Stimulated activated CD4-positive, alpha-beta T cell treated with anti-CD3 and anti-CD28 coated beads, TNF-alpha, amount 100 ng/mL, for 1 hour (primary cell): ENCODE measurements at places on chromosomes 13 and 19.

GRCh38 chr13:83498481-83499190 lies 383.6 kb downstream of the SLITRK1 start:
- DNase-seq = no peak

GRCh38 chr13:109646423-109646822 lies 140.0 kb downstream of the IRS2 start:
- no peak for DNase-seq

DNA sequence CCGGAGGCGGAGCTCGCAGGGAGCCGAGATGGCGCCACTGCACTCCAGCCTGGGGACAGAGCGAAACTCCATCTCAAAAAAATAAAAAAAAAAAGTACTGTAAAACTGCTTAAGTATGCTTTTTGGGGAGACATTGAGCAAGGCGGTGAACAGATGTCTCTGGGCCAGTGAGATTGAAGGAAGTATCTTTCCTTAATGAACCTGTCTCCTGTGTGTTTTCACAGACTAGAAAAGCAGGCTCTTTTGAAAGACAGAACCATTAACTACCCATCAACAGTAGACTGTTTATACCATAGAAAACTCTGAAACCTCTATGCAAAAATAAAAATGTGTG lies 1.5 kb upstream of the ECH1 start:
- DNase-seq = no peak

DNA sequence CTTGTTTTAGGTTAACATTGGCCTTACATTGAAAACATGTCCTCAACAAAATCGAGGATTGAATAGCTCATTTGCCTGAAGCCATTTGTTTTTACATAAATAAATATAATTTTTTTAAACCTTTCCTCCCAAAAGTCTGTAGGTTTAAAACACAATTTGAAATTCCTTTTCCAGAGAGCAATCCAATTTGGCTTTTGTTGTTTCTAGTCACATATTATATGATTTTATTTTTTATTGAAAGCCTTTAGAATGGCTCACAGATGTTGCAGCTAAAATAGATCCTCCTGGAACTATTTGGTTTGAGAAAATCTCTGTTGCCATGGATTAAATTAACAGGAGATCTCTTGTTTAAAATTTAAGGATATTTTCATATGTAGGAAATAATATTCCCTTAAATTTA lies 512.6 kb downstream of the KLF5 start:
- DNase-seq = no peak

DNA sequence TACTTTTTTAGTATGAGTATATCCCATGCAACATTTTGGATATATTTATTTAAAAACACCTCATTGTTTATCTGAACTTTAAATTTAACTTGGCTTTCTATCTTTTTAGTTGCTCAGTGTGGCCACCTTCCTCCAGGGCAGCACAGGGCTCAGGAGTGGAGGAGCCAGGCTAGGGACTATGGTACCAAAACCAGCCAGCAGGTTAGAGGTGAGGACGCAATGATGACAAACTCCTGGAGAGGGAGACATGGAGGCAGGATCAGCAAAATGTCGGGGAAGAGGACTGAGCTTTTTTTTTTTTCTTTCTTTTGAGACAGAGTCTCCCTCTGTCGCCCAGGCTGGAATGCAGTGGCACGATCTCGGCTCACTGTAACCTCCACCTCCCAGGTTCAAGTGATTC lies 29.6 kb upstream of the CALM3 start:
- DNase-seq = no peak

- no peak for DNase-seq
These were observed 69.2 kb downstream of the ATP11A start for GRCh38 chr13:112759053-112759452.

DNA sequence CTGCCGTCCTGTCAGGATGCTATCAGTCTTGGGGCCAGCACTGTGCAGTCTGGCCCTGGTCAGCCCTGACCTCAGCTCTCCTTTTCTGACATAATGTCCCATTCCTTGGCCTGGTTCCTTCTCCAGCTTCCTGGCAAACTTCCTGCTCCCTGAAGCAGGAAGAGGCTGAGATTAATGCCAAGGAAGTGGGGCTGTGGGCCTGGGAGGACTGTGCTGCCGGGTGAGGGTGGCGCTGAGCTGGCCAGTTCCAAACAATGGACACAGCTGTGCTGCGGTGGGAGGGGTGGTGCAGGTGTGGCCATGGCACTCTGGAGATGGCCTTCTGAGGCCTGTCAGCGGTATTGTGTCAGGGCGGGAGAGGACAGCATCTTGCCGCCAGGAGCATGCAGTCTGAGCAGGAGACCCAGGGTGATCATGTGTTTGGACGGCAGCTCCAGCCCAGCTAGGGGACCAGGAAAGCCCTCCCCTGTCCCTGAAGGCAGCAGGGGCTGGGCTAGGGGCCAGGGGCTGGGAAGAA lies 30.9 kb downstream of the TUBA3C start:
- no peak for DNase-seq

GRCh38 chr19:16829822-16830289 lies 658 bp downstream of the SIN3B start:
- DNase-seq = no peak

GRCh38 chr13:82165396-82166174 lies 1716.7 kb downstream of the SLITRK1 start:
- no peak for DNase-seq

- DNase-seq = no peak
These were observed 19.5 kb downstream of the CHST8 start for GRCh38 chr19:33641261-33641660.

DNA sequence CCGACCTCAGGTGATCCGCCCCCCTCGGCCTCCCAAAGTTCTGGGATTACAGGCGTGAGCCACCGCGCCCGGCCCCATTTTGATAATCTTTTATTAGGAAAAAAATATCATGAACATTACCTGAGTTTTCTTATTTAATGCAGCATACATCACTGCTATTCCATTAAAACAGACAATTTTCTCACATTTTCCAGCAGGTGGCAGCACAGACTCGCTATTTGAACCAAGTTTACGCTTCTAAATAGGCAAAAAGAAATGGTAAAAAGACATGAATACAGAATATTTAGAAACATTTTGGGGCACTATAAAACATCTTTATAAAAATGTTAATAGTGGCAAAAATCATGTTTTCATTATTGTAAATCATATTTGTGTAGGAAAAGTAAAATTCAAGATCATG lies 903.1 kb downstream of the SLITRK6 start:
- DNase-seq = no peak

GRCh38 chr19:12784871-12785430 lies 6.3 kb upstream of the JUNB start:
- no peak for DNase-seq

- DNase-seq = no peak
These were observed 329.3 kb downstream of the SPRY2 start for GRCh38 chr13:80011448-80012212.

DNA sequence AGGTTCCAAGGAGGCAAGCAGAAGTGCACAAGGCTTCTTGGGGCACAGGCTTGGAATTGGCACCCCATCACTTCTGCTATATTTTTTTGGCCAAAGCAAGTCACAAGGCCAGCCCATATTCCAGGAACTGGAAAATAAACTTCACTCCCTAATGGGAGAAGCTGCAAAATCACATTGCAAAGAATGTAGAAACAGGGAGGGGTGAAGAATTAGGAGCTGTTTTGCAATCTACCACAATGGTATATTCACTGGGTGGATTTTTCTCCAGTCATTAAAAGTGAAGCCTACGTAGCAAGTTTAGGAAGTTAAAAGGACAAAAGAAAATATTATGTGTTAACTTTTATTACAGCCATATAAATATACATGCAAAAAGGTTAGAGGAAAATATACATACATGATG lies 464.8 kb downstream of the COG6 start:
- DNase-seq = no peak

GRCh38 chr13:114282041-114282670 lies 755 bp downstream of the UPF3A start:
- peak; percentile 17 for DNase-seq

DNA sequence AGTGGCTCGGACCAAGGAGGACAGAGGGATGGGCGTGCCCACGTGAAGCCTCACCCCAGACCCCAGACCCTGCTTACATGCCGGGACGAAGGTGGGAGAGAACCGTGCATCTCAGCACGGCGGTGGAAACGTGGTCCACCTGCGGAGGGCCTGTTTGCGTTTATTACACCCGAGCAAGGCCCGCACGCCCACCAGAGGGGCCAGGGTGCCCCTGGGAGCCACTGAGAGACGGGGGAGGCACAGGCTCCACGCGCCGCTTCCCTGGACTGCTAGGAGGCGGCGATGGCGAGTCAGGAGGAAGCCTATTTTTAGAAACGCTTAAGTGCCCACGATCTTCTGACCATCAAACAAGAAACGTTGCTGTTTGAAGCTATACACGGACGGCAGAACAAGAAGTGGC lies 80.7 kb downstream of the ATP11A start:
- DNase-seq = no peak

- DNase-seq = peak; percentile 1
These were observed 32.9 kb upstream of the SACS start for GRCh38 chr13:23466144-23467002.

GRCh38 chr19:6738787-6739389 lies 592 bp upstream of the TRIP10 start:
- DNase-seq = no peak

GRCh38 chr13:111900390-111901131 lies 166.4 kb upstream of the SOX1 start:
- no peak for DNase-seq

DNA sequence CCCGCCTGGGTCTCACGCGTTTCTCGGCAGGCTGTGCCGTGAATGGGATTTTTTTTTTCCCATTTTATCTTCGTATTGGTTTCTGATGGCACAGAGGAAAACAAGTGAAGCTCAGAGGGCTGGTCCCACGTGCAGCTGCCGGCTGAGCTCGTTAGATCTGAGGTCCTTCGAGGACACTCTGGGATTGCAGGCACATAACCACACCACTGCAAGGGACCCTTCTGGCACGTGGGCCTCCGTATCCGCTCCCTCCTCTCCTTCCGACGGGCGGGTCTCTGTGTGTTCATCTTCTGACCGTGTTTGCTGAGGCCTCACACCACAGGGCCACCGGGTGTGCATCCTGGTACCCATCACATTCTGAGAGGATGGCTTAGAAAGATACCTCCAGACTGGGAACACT lies 16.6 kb downstream of the CFD start:
- no peak for DNase-seq

DNA sequence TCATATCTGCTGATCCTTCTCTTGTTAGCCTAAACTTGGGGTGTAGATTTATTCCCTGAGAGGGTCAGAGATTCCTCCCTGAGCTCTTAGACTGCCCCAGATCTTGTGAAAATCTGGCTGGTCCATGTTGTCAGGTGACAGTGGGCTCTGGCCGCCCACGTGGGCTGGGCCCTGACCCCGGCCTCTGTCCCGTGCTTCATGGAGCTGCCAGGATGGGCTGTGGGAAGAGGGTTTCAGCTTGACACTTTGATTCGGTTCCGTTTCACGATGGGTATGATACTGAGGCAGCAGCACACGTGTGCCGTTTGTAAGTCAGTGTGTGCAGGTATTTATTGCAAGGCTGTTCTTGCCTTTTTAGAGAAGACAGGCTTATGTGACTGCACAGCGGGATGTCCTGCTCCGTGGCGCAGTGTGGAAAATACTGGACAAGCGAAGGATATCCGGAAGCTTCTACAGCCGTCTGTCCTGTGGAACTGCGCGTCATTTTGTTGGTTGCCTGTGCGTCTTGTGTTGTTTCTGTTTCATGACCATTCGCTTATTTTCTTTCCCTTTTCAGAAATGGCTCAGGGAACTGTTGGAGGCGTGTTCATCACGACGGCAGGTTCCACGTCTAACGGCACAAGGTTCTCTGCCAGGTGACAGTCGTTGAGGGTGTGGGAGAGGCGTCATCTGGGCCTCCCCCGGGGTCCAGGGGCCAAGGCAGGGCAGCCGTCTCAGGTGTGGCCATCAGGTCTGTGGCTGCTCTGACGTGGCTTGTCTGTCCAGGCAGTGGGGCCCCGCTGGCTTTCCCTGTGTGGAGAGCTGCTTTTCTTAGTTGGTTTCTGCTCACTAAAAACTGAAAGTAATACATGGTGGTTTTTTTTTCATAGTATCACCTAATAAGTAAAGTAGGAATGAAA lies 20.5 kb downstream of the ATP4B start:
- no peak for DNase-seq

DNA sequence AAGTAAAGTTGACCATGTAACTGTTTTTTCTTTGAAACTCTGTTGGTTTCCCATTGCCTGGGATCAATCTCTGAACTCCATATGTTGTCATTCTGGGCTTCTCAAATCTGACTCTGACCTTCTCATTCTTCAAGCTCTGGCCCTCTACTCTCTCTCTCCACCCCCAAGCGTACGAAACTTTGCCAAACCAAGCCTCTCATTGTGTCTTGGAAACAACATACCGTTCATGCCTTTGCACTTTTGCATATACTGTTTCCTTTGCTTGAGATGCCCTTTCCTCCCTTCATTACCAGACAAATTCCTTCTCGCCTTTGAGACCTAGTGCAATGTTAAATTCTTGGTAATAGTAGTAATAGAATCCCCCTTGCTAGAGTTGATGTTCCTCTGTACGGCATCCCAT lies 113.7 kb downstream of the OLFM4 start:
- no peak for DNase-seq

- no peak for DNase-seq
These were observed 63.6 kb upstream of the FLT1 start for GRCh38 chr13:28558567-28558966.

- DNase-seq = no peak
These were observed 7.7 kb upstream of the CDADC1 start for GRCh38 chr13:49240017-49240416.

DNA sequence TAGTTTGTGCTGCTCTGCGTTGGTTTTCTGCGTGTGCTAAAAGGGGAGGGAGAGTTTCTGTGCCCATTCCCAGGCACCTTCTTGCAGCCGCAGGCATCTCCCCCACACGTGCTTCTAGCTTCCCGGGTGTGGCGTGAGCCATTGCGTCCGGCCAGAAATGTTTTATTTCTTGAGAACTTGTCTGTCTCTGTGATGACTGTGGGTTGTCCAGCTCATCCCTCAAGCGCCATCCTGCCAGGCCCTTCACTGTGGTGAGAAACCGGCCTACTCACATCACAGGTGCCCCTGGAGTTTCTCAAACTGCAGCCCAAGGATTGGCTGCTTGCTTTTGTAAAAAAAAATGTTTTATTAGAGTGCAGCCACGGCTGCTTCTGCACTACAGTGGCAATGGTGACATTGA lies 24.2 kb downstream of the EPN1 start:
- no peak for DNase-seq

GRCh38 chr13:91216928-91217700 lies 130.4 kb upstream of the MIR17HG start:
- no peak for DNase-seq
